ENCODE measurements at places on chromosomes 1 and 21. TPM values are rescaled to one million over a fixed set of nuclear protein-coding genes. Genes with fewer than 3 reads are reported as not detected.

The CYP2J2 gene
- 70.0 TPM for total RNA-seq

DNA sequence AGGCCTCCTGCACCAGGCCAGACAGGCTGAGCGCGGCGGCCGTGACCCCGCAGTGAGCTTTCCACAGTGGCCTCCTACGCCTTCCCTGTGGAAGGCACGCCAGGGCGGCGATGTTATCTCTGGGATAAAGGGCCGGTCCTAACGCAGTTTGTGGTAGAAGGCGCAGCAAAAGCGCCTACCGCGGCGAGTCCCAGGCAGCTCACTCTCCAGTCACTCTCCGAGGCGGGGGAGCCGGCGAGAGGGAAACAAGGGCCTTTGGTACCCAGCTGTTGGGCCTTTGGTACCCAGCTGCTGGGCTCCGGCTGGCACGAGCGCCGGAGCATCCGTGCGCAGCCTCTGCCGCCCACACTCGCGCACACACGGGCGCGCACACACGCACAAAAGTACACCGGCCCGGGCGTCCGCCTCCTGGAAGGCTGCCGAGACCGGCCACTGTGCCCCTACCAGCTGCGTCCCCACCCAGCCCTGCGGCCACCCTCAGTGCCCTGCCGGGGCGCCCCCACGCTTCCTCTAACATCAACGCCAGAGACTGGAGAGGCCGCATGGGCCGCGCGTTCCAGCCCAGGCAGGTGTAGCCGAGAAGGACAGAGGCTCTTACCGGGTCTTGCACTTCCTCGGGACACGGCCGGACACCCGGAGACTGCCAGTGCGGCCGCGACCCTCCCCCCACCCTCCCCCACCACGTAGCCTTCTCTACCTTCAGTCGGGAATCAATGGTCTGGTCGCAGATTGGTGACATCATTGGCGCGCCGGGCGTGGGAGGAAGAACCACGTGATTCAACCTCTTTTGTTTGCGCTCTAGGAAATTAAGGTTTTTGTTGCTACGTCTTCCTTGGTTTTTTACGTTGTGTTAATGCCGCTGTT lies 19.5 kb upstream of the ADAR start:
- no peaks in the 10 kb centered on the region for H3K27me3 ChIP-seq
- H3K27ac ChIP-seq, result peak overlapping the region; percentile 77
- peak overlapping the region; percentile 84 for H3K4me3 ChIP-seq
- H3K36me3 ChIP-seq, result no peaks in the 10 kb centered on the region
- peaks cover 15% of the 10 kb centered on the region for H3K4me1 ChIP-seq

DNA sequence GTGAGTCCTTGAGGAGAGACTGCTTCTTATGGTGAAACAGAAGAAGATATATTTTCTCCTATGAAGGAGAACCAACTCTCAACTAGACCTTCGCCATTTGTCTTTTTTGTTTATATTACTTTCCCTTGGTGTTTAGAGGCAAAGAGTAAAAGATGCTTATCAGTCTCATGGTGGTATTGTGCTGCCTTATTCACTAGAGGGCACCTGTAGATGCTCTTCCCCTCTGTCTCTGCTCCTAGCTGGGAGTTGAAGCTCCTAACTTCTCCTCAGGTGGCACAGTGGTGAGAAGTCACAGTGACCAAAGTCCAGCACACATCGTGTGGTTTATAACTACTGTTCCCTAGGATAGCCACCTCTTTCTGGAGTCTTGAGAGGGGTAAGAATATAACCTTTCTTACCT lies 1359.6 kb downstream of the PLA2G4A start:
- no peak for DNase-seq
- no peak overlapping the region for H3K27ac ChIP-seq
- H3K4me1 ChIP-seq, result no peaks in the 10 kb centered on the region
- no peaks in the 10 kb centered on the region for H3K36me3 ChIP-seq
- no peaks in the 10 kb centered on the region for H3K27me3 ChIP-seq

- DNase-seq, result no peak
- H3K4me3 ChIP-seq, result no peak overlapping the region
- no peaks in the 10 kb centered on the region for H3K36me3 ChIP-seq
- no peak overlapping the region for H3K27ac ChIP-seq
- H3K4me1 ChIP-seq, result no peaks in the 10 kb centered on the region
Measured at GRCh38 chr1:201119206-201120197, 7.3 kb upstream of the CACNA1S start.

GRCh38 chr1:115317101-115318012 lies 20.7 kb downstream of the NGF start:
- no peak overlapping the region for H3K4me3 ChIP-seq
- no peak for DNase-seq
- no peaks in the 10 kb centered on the region for H3K27me3 ChIP-seq
- H3K36me3 ChIP-seq, result no peaks in the 10 kb centered on the region
- no peaks in the 10 kb centered on the region for H3K4me1 ChIP-seq

GRCh38 chr1:95793893-95794292 lies 559.9 kb downstream of the RWDD3 start:
- H3K27me3 ChIP-seq, result no peaks in the 10 kb centered on the region
- no peak overlapping the region for H3K4me3 ChIP-seq
- DNase-seq, result no peak
- no peaks in the 10 kb centered on the region for H3K4me1 ChIP-seq

GRCh38 chr1:10101929-10102328 lies 69.2 kb downstream of the UBE4B start:
- no peaks in the 10 kb centered on the region for H3K27me3 ChIP-seq
- peaks cover 4% of the 10 kb centered on the region for H3K36me3 ChIP-seq
- peak overlapping the region; percentile 42 for H3K27ac ChIP-seq
- no peak for DNase-seq

DNA sequence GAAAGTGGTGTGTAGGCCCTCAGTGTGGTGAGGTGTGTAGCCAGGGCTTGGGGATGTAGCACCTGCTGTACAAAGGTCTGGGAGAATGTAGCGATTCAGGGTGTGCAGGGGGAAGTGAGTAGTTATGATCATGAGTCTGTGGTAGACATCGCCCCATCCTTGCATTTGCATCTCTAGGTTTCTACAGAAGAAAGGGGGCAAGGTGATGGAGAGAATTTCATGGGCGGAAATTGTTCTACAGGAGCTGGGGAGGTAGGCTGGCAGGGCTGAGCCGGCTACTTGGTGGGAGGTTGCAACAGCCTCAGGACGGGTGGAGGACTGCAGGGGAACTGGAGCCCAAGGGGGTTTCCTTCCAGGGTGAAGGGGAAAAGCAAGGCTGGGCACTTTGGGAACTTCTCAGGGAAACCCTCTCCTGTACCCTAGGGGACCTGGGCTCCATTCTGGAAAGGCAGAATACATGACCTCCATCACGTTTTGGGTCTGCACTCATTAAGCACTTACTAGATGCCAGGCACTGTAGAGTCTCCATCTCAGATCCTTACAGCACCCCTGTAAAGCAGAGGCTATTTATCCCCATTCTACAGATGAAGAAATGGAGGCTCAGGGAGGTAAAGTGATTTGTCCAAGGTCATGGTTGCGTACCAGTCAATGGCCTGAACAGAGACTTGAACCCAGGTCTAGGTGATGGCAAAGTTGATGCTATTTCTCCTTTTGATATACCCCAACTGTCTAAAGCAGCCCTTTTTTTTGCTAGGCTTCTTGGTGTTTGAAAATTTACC lies 14.5 kb upstream of the TNFRSF1B start:
- peak overlapping the region; percentile 65 for H3K27ac ChIP-seq
- peaks cover 11% of the 10 kb centered on the region for H3K4me1 ChIP-seq
- H3K36me3 ChIP-seq, result no peaks in the 10 kb centered on the region
- no peak overlapping the region for H3K4me3 ChIP-seq

GRCh38 chr1:38815903-38816627 lies 43.5 kb downstream of the RRAGC start:
- peak; percentile 60 for DNase-seq
- no peak overlapping the region for H3K27ac ChIP-seq
- H3K4me1 ChIP-seq, result peaks cover 6% of the 10 kb centered on the region
- H3K4me3 ChIP-seq, result no peak overlapping the region

The SPRR2F gene
- total RNA-seq, result not detected

Data from liver (tissue), 10 donors.